ENCODE measurements at places on chromosomes 2 and 18.

GRCh38 chr2:127523269-127523939 is 2.9 kb downstream of the IWS1 start:
- DNase-seq, result no peak

- no peak for DNase-seq
Measured at GRCh38 chr2:9210030-9210429, 3.4 kb downstream of the ASAP2 start.

- no peak for DNase-seq
Measured at GRCh38 chr2:123915380-123915779, 109.7 kb upstream of the CNTNAP5 start.

GRCh38 chr18:79260510-79260909 is 135.2 kb upstream of the NFATC1 start:
- no peak for DNase-seq

DNA sequence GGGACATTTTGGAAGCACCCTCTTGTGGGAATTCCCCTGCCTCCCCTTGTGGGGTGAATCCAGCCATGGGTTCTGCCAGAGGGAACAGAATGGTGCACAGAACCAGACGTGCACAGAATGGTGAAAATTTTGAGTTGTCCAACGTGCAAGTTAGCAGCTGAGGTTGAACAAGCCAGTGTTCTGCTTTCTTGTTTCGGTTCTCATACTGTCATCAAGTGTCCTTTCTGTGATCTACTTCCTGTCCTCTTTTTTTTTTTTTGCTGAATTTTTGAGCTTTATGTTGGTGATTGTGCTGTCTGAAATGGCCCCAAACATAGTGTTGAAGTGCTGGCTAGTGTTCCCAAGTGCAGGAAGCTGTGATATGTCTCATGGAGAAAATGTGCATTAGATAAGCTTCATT is 21.5 kb upstream of the REEP1 start:
- no peak for DNase-seq

- DNase-seq, result no peak
Measured at GRCh38 chr2:210635257-210635656, 78.9 kb downstream of the CPS1 start.

- peak; percentile 4 for DNase-seq
Measured at GRCh38 chr2:163155279-163155883, 316.8 kb upstream of the KCNH7 start.

- no peak for DNase-seq
Measured at GRCh38 chr2:4745056-4745991, 946.9 kb upstream of the SOX11 start.

DNA sequence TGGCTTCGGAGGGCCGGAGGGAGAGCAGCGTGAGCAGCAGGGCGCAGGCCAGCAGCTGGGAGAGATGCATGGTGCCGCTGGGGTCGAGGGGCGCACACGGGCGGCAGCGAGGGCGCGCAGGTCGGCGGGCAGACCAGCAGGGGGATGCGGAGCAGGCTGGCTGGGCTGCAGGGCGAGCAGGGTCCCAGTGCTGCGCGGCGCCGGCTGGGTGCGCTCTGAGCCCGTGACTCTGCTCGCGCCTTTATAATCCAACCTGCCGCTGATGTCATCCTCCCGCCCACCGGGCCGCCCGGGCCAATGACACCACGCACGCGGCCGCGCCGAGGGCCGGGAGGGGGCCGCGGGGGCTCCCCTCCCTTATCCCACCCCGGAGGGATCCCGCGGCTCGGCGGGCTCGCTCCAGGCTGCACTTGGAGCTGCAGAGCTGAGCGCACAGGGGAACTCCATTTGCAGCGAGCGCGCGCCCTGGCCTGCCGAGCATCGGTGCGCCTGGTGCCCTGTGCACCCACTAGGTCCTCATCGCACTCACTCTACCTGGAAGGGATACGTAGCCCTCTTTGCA is at the start of gene NPPC:
Gene NPPC (minus strand): TSS at position 217 of the 562 bp plus-strand sequence. CDS start 147 bp downstream, at position 70.
- DNase-seq, result peak; percentile 81

DNA sequence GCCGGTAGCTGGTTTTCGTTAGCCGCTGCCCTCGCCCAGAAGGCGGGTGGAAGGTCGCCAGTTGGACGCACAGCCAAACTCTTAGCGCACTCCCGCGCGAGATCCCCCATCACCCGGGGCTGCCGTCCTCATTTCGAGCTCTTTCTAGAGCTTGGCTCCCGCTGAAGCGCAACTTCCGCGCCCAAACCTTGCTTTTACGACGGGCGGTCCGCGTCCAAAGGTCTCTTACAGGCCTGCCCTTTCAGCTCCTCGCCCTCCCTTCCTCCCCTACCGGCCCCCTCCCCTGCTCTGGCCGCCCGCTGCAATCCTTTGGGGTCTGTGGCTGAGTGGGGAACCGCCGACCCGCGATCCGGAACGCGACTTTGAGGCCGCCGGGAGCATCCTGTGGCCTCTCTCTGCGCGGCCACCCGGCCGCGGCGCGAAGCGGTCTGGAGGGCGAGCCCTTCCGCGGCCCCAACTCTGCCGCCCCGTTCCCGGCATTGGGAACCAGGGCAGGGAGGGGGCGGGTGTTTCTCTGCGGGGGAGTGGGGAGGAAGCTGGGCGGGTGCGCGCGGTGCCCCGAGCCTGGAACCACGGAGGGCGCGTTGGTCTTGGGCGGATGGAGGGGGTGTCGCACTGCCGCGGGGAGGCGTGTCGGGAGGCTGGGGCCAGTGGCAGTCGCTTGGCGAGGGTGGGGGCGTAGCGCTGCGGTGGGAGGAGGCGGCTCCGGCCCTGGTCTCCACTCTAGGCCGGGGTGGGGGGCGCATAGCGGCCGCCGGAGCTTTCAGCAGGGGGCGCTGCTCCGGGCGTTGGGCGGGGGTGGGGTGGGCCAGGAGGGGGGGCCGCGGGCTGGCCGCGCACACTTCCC is at the start of gene GDF7:
Gene GDF7 (plus strand): TSS at position 841 of the 847 bp plus-strand sequence. CDS start 96 bp downstream, outside the sequence.
- peak; percentile 70 for DNase-seq

DNA sequence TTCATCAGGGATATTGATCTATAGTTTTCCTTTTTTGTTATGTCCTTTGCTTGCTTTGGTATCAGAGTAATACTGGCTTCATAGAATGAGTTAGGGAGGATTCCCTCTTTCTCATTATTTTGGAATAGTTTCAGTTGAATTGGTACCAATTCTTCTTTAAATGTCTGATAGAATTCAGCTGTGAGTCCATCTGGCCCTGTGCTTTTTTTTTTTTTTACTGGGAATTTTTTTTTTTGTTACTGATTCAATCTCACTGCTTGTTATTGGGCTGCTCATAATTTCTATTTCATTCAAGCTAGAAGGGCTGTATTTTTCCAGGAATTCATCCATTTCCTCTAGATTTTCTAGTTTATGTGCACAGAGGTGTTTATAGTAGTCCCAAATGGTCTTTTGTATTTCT is 103.9 kb downstream of the RND3 start:
- no peak for DNase-seq

DNA sequence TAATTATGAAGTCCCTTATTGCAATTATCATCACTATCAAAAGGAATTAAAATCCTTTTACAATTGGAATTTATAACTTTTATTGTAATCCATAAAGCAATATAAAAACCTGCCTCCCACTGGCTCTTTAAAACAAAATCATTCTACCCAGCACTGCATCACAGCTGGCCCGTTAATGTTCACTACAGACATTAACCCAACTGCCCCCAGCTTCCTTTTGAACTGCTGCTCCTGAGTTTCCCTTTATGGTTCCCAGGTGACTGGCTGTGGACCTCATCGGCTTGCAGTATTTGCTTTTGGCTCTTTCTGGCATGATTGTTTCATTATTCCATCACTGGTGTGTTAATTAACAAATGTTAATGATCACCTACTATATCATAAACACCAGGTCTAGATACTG is 535.6 kb downstream of the THSD7B start:
- no peak for DNase-seq

DNA sequence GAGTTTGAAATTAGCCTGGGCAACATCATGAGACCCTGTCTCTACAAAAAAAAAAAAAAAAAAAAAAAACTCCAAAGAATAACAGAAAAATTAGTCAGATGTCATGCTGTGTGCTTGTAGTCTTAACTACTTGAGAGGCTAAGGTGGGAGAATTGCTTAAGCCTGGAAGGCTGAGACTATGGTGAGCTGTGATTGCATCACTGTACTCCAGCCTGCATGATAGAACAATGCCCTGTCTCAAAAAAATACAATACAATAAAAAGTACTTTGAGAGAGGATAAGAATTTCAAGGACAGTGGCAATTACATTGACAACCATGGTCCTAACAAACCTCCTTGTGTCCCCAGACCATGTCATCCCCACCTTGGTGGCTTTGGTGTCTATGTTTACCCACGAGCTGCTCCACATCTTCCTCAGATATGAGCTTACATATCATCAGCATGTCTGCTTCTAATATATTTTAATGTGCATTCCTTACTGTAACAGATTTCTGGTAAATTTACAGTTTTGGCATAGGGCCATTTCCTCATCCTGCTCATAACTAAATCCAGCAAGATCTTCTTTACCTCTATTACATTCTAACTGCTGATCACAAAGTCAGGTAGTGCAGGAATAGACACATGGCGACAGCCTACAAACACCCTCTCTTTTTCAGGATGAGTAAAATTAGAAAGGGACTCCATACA is 437.7 kb upstream of the HNRNPA3 start:
- DNase-seq, result no peak

DNA sequence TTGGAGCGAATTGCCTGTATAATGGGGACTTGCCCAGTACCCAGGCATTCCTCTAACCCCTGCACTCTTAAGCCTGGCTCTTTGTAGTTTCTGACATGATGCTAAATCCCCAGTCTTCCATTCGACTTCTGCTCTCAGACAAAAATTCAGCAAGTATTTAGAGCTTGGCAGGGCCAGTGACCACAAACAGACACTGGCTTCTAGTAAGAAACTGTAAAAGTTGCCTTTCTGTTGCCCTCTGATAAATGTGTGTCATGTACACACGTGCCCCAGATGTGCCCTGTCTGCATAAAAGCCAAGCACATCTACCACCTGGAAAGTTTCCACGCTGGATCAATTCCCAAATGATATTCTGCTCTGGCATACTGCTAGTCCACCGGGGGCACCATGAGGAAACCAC is 18.0 kb downstream of the PAX3 start:
- DNase-seq, result no peak

GRCh38 chr2:239902749-239903201 is 122.4 kb downstream of the NDUFA10 start:
- no peak for DNase-seq

- no peak for DNase-seq
Measured at GRCh38 chr18:10365901-10366300, 88.5 kb upstream of the APCDD1 start.

DNA sequence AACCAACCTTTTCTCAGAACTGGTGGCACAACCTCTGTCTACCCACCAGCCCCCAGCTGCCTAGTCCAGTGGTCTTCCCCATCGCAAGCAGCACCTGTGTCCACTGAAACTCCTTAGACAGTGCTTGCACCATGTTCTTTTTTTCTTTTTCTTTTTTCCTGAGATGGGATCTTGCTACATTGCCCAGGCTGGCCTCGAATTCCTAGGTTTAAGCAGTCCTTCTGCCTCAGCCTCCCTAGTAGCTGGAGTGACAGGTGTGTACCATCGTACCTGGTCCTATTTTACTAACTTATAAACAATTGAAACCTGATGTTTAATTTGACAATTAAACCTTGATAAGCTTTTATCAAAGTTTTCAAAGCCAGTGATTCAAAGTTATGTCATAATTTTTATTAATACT is 30.8 kb downstream of the SANBR start:
- DNase-seq, result no peak

GRCh38 chr18:46253498-46253897 is 149.3 kb downstream of the HAUS1 start:
- no peak for DNase-seq

- no peak for DNase-seq
Measured at GRCh38 chr2:201785135-201785534, 4.4 kb upstream of the ALS2 start.

DNA sequence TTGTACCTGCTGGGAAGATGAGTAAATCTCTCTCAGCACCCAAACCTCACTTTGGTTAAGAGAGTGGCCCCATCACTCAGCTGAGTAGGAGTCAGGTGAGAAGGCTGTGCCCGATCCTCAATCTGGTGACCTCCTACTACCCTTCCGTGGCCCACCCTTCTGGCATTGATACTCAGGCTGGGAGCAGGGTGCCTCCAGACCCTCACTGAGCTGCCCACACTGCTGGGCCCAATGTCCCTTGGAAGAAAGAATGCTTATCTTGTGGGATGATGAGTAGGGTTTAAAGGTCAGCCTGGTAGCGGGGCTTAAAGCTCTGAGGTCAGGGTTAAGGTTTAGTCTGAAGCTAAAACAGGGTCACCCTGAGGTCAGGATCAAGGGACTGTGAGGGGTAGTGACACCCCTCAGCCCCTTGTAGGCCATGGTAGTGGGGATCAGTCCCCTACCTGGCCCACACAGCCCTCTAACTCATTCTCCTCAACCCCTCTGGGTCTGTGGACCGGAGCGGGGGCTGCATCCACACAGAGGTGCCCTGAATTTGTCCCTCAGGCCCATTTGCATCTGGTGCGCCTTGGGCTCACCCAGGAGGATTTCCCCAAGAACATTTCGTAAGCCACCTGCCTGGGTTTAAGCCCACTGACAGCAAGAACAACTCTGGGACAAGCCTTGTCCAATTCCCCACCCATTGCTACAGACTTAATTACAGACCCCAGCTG is 123.8 kb downstream of the CYP26B1 start:
- no peak for DNase-seq

- DNase-seq, result no peak
Measured at GRCh38 chr2:171150694-171151285, 9.9 kb downstream of the TLK1 start.

DNA sequence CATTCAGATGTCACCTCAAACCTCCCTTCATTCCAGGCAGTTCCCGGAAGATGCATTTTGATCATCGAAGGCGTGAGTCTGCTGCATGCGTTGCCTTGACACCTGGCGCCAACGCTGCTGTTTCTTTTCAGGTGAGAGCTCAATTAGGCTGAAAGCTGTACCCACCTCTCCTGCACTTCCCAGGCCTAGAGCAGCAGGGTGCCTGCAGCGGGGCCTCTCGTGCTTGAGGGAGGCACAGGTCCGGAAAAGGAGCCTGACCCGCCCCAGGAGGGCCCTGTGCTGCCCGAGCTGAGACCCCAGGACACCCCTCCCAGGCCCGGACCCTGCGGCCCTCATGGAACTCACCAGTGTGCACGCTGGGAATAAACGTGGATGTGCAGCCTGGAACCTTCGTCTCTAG is 31.4 kb upstream of the KCNG2 start:
- DNase-seq, result no peak
